ENCODE measurements at places on chromosomes 3 and 15.
A peak's percentile ranks its signal among the peaks of the same experiment; 100 is the strongest.

DNA sequence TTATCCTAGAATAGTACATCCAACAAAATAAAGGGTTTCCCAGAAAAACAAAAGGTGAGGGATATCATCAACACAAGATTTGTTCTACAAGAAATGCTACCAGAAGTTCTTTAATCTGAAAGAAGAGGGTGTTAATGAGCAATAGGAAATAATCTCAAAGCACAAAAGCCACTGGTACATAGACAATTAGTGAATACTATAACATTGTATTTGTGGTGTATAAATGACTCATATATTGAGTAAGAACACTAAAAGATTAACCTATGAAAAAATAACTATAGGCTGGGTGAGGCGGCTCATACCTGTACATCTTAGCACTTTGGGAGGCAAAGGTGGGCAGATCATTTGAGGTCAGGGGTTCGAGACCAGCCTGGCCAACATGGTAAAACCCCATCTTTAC lies 210.2 kb upstream of the SLITRK3 start:
- DNase-seq: no peak

DNA sequence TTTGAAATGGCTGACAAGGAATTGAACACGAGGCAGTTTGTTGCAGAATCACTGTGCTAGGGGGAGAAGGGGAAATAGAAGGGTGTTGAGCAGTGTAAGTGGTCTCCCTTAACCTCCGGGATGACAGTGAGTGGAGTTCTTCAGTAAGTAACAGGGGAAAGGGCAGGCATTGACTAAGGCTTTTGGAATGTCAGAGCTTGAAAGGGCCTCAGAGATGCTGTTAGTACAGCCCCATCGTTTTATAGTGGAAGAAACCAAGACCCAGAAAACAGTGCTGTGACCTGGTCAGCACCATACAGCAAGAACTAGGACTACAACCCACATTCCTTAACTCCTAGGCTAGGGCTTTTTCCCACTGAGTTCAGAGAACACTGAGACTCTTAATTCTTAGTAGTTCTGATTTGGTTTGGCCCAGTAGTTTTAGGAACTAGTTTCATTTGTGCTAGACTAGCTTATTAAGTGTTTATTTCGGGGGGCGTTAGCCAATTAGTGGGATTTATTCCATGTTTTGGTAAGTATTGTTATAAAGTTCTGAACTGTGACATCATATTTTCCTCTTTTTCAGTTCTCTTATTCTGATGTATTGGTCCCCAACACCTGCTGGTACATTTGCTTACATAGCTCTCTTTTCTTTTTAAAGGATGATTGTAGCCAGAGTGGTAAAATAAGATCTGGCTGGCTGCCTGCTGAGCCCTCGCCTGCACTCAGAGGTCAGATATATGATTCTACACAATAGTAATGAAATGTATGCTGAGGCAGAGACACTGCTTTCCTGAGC lies 34.2 kb downstream of the RAB11A start:
- no peak for DNase-seq

GRCh38 chr15:96582473-96582872 lies 252.0 kb downstream of the NR2F2 start:
- DNase-seq: no peak

GRCh38 chr3:120192159-120192558 lies 92.9 kb downstream of the GPR156 start:
- no peak for DNase-seq

- DNase-seq: no peak
These were observed 27.4 kb upstream of the PLSCR2 start for GRCh38 chr3:146496726-146497125.

- no peak for DNase-seq
These were observed 109.5 kb downstream of the SYNPR start for GRCh38 chr3:63387568-63387967.

GRCh38 chr3:63655519-63655918 lies 3.0 kb downstream of the SNTN start:
- no peak for DNase-seq

DNA sequence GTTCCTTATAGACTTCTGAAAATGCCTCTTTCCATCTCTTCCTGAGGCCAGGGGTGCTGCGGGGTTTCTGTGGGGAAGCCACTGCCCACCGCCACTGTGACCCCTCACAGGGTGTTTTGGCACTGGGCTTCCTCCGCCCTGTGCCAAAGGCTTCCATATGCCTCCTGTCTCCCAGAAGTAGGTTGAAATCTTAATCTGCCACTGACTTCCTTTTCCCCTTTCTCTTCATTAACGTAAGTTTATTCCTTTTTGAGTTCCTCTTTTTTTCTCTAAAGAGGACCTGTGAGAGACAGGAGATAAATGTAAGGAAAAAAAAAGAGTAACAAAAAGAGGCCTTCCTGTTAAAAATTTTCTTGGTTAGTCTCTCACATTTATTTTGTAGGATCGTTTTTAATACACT lies 220.5 kb downstream of the CTNNB1 start:
- no peak for DNase-seq

DNA sequence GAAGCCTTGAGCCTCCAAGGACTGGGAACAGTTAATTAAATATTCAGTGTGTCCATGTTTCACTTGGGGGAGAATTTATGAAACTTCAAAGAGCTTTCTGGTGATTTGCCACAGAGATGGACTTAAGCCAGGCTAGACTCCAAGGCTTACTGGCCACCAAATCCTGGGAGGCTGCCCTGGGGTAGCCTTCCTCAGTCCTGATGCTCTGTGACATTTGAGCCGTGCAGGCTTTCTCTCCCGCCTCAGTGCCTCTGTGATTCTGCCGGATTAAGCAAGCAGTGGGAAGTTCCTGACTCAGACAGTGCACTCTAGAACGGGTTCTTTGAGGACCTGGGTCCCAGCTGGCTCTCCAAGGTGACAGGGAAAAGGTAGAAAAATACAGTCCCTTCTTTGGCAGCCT lies 314.7 kb upstream of the ICE2 start:
- no peak for DNase-seq

DNA sequence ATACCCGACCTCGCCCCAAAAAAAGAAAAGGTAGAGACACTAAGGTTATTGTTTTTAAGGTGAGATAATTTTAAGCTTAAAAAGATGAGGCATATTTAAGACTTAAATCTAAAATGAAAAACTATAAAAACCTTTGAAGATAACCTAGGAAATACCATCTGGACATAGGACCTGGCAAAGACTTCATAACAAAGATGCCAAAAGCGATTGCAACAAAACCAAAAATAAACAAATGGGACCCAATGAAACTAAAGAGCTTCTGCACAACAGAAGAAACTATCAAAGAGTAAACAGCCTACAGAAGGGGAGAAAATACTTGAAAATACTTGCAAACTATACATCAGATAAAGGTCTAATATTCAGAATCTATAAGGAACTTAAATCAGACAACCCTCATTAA lies 80.9 kb downstream of the TMCC1 start:
- DNase-seq: no peak

DNA sequence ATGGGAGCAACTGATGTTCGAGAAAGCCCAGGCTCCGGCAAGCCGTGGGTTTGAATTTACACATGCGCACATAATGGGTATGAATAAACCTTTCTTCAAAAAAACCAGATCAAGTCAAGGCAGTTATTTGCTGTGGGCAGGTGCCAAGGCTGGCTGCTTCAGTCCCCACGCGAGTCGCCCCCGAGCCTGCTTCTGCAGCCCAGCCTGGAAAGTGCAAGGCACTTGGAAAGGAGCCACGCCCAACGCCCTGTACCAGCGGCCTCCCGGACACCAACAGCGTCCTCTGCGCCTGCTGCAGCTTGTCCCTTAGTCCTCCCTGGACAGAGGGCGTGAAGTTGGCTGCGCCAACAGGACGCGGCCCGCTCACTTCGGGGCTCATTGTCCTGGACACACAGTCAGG lies 68.9 kb downstream of the KLF15 start:
- DNase-seq: no peak

DNA sequence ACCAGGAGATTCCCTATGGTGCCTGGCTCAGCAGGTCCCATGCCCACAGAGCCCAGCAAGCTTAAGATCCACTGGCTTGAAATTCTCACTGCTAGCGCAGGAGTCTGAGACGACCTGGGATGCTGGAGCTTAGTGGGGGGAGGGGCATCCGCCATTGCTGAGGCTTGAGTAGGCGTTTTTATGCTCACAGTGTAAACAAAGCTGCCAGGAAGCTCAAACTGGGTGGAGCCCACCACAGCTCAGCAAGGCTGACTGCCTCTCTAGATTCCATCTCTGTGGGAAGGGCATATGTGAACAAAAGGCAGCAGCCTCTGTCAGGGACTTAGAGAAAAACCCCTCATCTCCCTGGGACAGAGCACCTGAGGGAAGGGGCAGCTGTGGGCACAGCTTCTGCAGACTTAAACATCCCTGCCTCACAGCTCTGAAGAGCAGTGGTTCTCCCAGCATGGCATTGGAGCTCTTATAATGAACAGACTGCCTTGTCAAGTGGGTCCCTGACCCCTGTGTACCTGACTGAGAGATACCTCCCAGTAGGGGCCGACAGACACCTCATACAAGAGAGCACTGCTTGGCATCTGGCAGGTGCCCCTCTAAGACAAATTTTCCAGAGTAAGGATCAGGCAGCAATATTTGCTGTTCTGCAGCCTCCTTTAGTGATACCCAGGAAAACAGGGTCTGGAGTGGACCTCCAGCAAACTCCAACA lies 231.5 kb upstream of the SETMAR start:
- DNase-seq: no peak

GRCh38 chr15:83207660-83208366 lies at the start of gene HDGFL3:
TSS of gene HDGFL3 (minus strand) at chr15:83207823. CDS start at chr15:83207414, 409 bp downstream.
- DNase-seq: no peak

DNA sequence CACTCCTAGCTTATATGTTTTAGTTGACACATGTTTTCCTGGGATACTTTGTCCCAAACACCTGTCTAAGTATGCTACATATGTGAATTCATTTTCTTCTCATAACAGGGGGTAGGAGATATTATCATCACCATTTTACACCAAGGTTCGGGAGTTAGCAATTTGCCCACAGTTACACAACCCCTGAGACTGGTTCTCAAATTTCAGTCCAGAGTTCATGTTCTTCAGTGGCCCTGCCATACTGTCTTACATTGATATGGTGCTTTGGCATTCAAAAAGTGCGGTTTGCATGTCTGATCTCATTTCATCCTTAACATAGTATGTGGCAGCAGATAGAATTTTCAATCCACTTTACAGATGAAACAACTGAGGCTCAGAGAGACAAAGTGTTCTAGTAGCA lies 38.4 kb downstream of the ROBO2 start:
- no peak for DNase-seq

- DNase-seq: no peak
These were observed 184.4 kb downstream of the RORA start for GRCh38 chr15:61044723-61045122.

DNA sequence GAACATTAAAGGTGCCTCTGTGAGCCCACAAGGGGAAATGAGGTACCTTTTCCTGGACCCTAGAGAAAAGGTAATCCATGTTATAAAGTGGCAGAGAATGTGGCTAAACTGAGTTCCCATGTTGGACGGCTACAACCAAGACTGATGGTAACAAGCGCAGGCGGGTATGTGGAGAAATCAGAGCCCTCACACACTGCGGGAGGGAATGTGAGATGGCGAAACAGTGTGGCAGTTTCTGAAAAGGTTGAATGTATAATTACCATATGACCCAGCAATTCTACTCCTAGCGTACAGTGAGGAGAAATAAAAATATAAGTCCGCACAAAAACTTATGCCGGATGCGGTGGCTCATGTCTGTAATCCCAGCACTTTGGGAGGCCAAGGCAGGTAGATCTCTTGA lies 24.1 kb upstream of the SHISA5 start:
- no peak for DNase-seq

DNA sequence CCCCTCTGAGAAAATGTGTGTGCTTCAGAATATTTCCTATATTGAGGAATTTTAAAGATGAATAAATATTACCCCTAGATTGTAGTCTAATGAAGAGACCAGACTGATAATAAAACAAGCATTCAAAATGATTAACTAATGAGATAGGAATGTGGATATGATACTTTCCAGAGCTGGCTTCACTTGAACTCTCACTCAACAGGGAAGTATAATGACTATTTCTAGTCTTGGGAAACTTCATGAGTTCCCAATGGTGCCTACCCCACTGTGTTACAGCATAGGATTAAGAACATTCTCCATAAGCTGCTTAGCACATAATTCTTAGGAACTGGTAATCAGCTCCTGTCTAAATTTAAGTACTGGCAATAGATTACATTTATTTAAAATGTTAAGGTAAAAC lies 261.5 kb upstream of the ZNF385D start:
- no peak for DNase-seq

- DNase-seq: no peak
These were observed 62.6 kb upstream of the CNTN4 start for GRCh38 chr3:2036076-2036475.

DNA sequence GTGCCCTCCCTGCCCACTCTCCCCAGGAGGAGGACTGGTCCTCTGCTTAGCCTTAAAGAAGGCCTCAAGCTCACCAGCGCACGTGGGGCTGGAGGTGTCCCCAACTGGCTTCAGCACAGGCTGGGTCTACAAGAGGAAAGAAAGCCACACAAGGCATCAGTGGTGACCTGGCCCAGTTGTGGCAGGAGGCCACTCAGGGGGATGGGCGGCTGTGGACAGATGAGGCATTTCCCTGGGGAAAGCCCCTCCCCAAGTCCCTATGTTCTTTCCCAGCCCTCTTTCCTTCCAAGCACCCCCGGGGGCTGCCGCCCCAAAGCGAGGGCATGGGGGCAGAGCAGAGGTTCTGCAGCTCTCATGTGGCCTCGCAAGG lies 155.2 kb upstream of the TLE3 start:
- DNase-seq: no peak

DNA sequence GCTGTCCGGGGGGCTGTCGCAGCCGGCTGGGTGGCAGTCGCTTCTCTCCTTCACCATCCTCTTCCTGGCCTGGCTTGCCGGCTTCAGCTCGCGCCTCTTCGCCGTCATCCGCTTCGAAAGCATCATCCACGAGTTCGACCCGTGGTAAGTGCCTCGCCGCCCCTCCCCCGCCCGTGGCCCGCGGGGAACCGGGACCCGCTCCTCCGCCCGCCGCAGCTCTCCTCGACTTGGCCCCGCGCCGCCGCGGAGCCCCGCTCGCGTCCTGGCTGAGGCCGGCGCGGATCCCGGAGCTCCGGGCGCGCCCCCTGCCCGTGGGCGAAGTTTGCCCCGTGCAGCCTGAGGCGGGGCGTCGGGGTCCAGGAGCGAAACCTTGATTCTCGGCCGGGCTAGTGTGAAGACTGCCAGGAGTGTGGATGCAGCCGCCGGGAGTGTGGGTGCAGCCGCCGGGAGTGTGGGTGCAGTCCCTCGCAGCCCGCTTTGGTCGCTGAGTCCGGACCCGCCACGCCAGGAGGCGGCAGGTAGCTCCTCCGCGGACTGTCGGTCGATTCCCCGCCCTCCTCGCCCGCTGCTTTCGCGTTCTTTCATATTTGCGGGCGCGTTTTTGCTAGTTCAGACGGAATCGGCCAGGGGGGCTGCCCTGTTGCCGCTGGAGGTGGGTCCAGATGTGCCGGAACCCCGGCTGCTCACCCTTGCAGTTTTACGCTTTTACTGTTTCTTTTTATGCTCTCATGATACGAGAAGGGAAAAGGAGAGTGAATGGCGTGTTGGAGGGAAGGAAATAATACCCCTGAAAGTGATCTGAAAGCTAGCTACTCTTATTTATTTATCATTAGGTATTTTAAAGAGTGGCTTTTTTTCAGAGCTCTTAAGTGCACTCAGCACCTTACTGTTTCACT lies 692 bp downstream of the STT3B start:
- DNase-seq: peak; percentile 20

GRCh38 chr15:31280046-31280830 lies 46.4 kb upstream of the KLF13 start:
- no peak for DNase-seq
